ENCODE measurements at places on chromosomes 3 and 15.

GRCh38 chr3:43162230-43163084 lies 56.6 kb upstream of the POMGNT2 start:
- DNase-seq: peak; percentile 61

DNA sequence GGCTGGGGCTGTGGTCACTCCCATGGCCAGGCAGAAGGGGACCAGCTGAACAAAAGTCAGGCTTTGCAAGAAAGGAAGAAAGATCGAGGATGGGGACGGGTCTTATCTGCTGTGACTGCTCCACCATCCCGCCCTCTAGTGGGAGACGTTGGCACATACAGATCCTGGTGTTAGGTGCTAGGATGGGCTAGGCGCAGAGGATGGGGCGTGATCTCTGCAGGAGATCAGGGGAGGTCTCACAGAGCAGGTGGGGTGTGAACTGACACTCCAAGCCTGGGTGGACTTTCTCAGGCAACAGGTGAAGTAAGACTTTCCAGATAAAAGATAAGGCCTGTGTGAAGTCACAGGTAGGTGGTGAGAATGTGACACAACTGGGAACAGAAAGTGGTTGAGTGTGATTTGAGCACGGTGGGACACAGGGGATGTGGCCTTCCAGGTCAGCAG lies 141.9 kb upstream of the SMAD3 start:
- no peak for DNase-seq

GRCh38 chr3:43994657-43995546 lies 246.8 kb upstream of the TOPAZ1 start:
- DNase-seq: no peak

- peak; percentile 53 for DNase-seq
These were observed 52.1 kb downstream of the ITGB5 start for GRCh38 chr3:124834723-124835718.

DNA sequence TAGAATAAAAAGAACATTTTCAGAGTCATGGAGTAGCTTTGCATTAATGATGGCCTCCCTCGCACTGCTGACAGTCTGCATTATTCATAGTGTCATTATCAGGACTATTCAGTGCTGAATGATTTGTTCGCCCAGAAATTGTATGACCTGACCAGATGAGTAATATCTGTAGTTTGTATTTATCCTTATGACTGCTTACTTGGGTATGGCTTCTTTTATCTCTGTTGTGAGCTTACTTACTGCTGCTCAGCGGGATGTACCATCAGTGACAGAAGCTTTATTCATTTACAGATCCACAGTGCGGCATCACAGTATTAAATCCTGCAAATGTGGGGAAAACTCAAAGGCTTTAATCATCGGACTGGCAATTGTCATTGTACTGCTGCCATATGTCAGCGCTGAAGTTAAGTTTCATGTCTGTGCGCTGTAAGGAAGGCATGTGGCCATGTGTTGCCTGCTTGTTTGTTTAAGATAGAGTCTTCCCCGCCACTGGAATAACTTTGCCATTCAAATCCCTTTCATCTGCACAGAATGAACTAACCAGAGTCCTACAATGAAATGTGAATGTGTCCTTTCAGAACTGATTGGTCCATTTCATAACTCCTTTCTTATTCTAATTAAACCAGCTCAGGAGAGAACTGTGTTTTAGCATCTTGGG lies 262.2 kb downstream of the CHL1 start:
- no peak for DNase-seq

DNA sequence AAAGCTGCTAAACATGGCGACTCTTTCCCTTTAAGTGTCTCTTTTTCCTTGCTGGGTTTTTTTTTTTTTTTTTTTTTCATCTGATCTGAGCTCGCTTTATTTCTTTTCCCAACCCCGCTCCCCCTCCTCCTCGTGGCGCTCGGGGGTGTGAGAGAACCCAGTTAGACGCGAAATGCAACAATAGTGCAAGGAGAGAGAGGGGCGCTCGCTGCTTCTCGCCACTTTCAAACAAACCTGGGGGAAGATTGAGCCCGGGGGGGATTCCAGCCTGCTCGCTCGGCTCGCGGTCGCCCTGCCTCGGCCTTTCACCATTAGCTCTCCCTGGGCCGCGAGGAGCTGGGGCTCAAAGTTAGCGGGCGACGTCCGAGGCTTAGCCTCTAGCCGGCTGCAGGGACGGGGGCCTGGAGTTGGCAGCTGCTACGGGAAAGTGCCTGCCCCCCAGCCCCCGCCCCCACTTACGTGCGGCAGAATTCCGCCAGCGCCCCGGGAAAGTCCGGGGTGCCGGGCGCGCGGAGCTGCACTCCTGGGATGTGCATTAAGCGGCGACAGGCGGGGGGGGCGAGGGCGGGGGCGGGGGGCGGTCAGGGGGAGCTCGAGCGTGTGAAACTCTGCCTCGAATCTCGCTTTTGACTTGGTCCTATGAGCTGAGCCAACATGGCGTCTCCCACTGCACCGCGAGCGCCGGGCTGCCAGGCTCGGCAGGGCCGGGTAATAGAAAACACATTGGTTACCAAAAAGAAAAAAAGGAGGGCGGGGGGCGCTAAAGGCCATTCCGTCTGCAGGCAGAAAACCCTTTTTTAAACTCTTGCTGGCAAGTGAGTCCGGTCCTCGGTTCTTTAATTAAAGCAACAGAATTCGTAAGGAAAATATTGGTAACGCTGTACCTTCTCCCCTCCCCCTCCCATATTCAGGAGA lies 10.4 kb downstream of the NR2F2 start:
- no peak for DNase-seq

DNA sequence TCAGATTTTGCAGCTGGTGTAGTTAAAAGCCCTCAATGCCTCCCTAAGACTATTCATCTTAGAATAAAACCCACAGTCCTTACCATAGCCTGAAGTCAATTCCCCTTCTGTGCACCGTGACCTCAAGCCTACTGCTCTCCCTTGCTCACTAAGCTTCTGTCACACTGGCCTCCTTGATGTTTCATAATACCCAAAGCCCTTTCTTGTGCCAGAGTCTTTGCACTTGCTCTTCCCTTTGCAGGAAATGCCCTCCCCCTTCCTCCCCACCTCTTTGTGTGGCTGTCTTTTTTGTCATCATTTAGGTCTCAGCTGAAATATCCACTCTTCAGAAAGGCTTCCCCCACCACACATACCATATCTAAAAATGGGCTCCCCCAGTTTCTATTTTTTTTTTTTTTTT lies 4.2 kb upstream of the PLEKHO2 start:
- no peak for DNase-seq

DNA sequence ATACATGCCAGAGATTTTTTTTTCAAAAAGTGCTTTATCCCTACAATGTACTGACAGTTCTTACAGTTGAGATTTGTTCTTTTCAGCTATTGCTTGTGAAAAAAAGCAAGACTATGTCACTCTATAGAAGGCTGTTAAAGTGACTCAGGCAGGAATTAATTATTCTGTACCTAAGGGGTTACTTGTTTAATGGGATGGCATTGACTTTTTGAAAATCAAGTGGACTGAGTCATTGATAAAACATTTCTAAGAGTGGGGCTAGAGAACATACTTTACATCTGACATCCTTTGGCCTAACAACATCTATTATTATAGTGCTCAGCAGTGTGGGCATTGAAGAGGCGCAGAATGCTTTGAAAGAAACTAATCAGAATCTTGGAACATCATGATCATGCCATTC lies 34.3 kb downstream of the INTS14 start:
- DNase-seq: no peak

GRCh38 chr3:12343047-12343501 lies 54.2 kb downstream of the PPARG start:
- no peak for DNase-seq

- no peak for DNase-seq
These were observed 70.7 kb downstream of the MAP2K5 start for GRCh38 chr15:67613211-67613610.

GRCh38 chr15:80251428-80252120 lies 439 bp downstream of the CTXND1 start:
- DNase-seq: no peak

- no peak for DNase-seq
These were observed 40.3 kb downstream of the SPSB4 start for GRCh38 chr3:141091426-141091825.

- no peak for DNase-seq
These were observed 298.3 kb upstream of the TBL1XR1 start for GRCh38 chr3:177495566-177495965.

- DNase-seq: no peak
These were observed 156.7 kb upstream of the EPHA6 start for GRCh38 chr3:96657710-96658109.

GRCh38 chr3:133136114-133137041 lies 98.2 kb downstream of the TMEM108 start:
- DNase-seq: no peak

- no peak for DNase-seq
These were observed 196.8 kb downstream of the ADAMTSL3 start for GRCh38 chr15:83850501-83851245.

GRCh38 chr15:69941706-69942495 lies 155.8 kb downstream of the TLE3 start:
- DNase-seq: no peak

- DNase-seq: no peak
These were observed 23.4 kb downstream of the ARMC8 start for GRCh38 chr3:138210528-138210927.

DNA sequence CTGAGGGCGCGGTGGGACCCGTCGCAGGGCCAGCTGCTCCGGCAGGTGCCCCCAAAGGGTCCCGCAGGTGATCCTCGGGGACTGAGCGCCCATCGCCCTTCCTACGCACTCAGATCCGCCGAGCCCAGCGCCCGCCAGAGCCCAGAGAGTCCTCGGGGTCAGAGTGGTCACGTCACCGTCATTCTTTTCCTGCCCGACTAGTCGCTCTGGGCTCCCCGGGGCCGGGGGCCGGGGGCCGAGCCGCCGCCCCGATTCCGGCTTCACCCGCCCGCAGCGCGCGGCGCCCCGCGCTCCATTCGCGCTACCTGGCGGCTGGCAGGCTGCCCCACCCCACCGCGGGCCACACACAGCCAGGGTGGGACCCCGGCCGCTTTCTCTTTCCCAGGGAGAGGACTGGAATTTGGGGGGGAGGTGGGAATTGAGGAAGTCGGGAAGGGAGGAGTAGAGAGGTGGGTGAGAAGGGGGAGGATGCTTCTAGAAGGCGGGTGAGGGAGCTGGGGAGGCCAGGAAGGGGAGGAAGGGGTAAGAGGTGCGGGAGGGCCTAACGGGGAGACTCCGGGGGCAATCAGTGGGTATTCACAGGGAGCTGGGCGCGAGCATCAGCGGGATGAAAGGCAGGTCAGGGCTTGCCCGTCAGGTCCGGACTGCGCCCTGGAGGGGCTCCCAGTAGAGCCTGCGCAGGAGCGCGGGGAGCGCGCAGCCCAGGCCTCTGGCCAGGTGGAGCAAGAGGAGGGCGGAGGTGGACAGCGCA lies 36.1 kb upstream of the EPHB3 start:
- no peak for DNase-seq

DNA sequence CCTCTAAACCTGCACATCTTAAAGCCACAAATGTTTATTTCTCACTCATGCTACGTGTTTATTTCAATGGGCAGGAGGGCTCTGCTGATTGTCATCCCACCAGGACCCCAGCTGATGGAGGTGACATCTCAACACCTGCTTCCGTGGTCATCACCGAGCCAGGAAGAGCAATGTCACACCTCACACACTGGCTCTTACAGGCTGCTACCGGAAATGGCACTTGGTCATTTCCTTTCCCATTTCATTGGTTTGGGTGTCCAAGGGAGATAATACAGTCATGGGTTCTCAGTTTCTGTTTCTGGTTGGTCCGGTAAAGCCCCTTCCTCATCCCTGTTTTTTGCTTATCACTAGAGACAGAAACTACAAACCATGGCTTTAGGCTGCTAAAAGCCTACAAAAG lies 41.9 kb downstream of the ABHD2 start:
- peak; percentile 66 for DNase-seq

DNA sequence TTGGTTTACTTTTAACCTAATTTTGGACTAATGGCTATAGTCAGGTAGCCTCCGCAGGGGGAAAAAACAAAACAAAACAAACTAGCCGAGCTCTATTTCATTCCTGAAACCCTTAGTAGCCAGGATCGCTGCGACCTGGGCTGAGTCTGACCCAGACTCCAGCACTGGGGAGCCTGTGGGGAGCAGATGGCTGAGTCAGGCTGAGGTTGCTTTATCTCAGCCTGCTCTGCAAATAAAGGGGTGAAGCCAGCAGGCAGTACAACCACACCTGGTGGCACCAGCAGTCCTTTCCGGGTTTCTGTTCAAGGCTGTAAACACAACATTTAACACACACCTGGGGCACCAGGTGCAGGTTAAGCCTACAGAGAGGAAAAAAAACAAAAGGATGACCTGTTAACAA lies 27.3 kb downstream of the ABHD2 start:
- DNase-seq: no peak

DNA sequence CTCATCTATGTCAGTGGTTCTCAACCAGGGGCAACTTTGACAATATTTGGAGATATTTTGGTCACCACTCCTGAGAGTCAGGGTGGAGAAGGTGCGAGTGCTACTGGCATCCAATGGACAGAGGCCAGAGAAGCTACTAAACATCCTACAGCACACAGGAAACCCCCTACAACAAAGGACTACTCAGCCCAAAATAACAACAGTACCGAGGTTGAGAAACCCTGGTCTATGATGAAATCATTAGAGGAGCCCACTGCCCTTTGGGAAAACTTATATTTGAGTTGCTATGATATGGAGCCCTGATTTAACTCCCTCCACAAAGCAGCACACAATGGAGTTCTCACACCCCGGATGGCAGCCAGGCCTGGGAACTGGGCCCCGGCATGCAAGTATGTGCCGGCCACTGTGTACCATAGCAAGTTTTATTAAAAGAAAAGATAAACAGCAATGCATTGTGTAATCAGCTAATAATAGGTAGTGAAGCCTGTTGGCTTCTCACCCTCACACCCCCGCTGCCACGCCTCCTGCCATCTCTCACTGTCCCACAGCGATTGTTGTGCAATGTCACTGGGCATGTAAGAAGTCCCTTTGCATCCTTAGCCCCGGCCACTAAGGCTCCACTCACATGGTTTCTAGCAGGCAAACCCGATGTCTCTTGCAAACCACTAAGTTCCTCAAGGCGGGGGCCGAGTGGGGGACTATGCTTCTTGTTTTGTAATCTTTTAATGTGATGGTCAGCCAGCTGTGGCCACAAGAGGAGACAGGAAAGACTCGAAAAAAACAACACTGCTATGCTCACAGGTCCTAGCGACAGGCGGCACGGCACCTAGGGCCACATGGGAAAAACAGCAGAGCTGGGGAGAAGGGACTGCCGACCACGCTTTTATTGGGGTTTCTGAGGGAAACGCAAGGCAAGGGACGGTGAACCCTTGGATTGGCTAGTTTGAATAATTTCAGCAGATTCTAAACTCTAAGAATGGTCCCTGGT lies 110.0 kb downstream of the AQP9 start:
- no peak for DNase-seq

GRCh38 chr3:185757176-185757575 lies 67.7 kb downstream of the IGF2BP2 start:
- DNase-seq: no peak

- no peak for DNase-seq
These were observed 6.9 kb downstream of the PLA2G4D start for GRCh38 chr15:42087460-42087859.

DNA sequence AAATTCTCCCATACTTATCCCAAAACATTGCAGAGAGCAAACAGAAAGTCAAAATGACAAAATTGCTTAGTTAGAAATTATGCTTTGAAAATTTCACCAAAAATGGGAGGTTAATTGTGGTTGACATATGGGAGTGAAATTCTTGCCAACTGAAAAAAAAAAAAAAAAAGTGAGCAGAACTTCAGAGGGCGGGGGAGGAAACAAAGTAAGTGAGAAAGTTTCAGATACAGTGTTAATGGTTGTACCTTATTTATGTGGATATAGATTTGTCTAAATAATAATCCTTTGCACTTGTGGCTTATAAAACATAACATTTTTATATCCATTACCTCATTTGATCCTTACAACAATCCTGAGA lies 91.5 kb upstream of the RAP2B start:
- no peak for DNase-seq

Data from stimulated activated effector memory CD8-positive, alpha-beta T cell treated with anti-CD3 and anti-CD28 coated beads, Interleukin-12 subunit alpha, Interleukin-12 subunit beta, amount 100 ng/mL, for 72 hours (primary cell).